Left lung (tissue), 14 donors: ENCODE measurements at places on chromosomes 6 and 20.

DNA sequence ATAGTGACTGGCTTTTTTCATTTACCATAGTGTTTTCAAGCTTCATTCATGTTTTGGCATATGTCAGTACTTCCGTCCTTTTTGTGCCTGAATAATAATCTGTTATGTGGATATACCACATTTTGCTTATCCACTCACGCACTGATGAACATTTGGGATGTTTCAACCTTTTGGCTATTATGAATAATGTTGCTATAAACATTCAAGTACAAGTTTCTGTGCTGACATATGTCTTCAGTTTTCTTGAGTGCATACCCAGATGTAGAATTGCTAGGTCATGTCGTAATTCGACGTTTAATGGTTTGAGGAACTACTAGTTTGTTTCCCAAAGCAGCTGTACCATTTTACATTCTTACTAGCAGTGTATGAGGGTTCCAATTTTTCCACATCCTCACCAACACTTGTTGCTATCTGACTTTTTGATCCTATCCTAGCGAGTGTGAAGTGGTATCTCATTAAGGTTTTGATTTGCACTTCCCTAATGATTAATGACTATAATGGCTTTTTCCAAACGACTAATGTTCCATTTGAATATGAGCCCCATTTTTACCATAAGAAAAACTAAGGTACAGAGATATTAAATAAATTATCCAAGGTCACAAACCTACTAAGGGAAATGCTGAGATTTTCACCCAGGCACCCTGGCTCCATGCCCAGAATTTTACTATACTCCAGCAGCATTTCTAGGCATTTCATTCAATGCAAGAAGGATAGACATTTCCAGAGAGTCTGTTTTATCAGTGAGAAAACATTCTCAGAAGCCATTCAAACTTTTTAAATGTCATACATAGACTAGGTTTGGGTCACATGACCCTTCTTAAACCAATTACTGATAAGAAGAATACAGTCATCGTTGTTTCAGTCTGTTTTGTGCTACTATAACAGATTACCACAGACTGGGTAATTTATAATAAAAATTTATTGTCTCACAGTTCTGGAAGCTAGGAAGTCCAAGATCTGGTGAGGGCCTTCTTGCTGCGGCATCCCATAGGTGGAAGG is 71.1 kb upstream of the RUNX2 start:
- H3K27ac ChIP-seq, result no peak overlapping the region
- H3K4me3 ChIP-seq, result no peak overlapping the region
- no peaks in the 10 kb centered on the region for H3K27me3 ChIP-seq
- DNase-seq, result no peak
- no peaks in the 10 kb centered on the region for H3K4me1 ChIP-seq
- no peaks in the 10 kb centered on the region for H3K36me3 ChIP-seq

- H3K4me1 ChIP-seq, result peaks cover 13% of the 10 kb centered on the region
- no peak overlapping the region for H3K4me3 ChIP-seq
- no peak for DNase-seq
- no peaks in the 10 kb centered on the region for H3K27me3 ChIP-seq
Observed at GRCh38 chr6:130973521-130974277, 89.3 kb downstream of the EPB41L2 start.

- H3K4me3 ChIP-seq, result no peak overlapping the region
- no peak for DNase-seq
- H3K36me3 ChIP-seq, result no peaks in the 10 kb centered on the region
- peaks cover 51% of the 10 kb centered on the region for H3K4me1 ChIP-seq
- H3K27me3 ChIP-seq, result peaks cover 3% of the 10 kb centered on the region
- no peak overlapping the region for H3K27ac ChIP-seq
Observed at GRCh38 chr20:1840817-1841553, 54.2 kb upstream of the SIRPA start.

GRCh38 chr6:135568379-135568778 is 70.8 kb upstream of the AHI1 start:
- H3K27me3 ChIP-seq, result no peaks in the 10 kb centered on the region
- H3K4me1 ChIP-seq, result no peaks in the 10 kb centered on the region
- no peak overlapping the region for H3K27ac ChIP-seq
- no peaks in the 10 kb centered on the region for H3K36me3 ChIP-seq
- DNase-seq, result peak; percentile 9
- no peak overlapping the region for H3K4me3 ChIP-seq

DNA sequence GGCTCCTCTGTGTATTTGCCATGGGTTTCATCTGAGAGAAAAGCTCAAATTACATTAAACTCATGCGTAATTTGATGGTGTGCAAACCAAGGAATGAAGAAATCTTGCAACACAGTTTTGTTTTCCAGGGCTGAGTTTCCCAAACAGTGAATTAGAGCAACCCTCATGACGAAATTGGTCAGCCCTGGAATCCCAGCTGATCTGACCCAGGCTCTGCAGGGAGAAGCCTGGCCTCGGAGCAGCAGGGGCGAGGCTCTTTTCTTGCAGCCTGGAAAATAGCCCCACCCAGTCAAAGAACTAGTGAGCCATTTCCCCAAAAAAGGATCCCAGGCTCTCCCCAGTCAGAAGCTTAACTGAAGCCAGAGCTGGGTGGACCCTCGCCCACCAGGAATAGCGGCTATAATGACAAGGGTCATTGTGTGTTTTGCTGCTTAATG is 107.3 kb upstream of the SNX9 start:
- no peaks in the 10 kb centered on the region for H3K36me3 ChIP-seq
- H3K4me3 ChIP-seq, result no peak overlapping the region
- peak; percentile 93 for DNase-seq
- no peaks in the 10 kb centered on the region for H3K27me3 ChIP-seq
- no peaks in the 10 kb centered on the region for H3K4me1 ChIP-seq

GRCh38 chr6:121688974-121689373 is 253.5 kb downstream of the GJA1 start:
- H3K27ac ChIP-seq, result no peak overlapping the region
- H3K27me3 ChIP-seq, result no peaks in the 10 kb centered on the region
- no peak for DNase-seq
